Fibroblast of villous mesenchyme (primary cell): ENCODE measurements at places on chromosomes 4 and X. TPM values are rescaled to one million over a fixed set of nuclear protein-coding genes. Genes with fewer than 3 reads are reported as not detected.
A peak's percentile ranks its signal among the peaks of the same experiment; 100 is the strongest.

DNA sequence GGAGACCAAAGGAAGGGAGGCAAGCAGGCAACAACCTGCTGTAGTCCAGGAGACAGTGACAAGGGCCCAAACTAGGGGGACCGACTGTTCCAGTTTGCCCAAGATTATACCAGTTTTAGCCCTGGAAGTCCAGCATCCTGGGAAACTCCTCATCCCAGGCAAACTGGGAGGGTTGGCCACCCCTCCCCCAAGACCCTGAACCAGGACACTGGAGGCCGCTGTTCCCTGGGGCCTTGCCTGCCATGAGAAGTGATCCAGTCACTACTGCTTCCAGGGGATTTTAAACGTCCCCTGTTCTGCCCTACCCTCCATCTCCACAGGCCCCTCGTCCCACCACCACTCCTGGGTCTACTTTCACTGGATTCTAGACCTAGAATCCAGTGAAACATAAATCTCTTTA, 4.3 kb upstream of the DGAT2L6 start:
- no peak for DNase-seq

Gene EGF
- 1.9 and 6.5 TPM in 2 replicates for total RNA-seq

- peak; percentile 26 for DNase-seq
Observed at GRCh38 chr4:70855464-70855863, 15.8 kb upstream of the GRSF1 start.

- no peak for DNase-seq
Observed at GRCh38 chr4:4461850-4462249, 74.9 kb downstream of the NSG1 start.

DNA sequence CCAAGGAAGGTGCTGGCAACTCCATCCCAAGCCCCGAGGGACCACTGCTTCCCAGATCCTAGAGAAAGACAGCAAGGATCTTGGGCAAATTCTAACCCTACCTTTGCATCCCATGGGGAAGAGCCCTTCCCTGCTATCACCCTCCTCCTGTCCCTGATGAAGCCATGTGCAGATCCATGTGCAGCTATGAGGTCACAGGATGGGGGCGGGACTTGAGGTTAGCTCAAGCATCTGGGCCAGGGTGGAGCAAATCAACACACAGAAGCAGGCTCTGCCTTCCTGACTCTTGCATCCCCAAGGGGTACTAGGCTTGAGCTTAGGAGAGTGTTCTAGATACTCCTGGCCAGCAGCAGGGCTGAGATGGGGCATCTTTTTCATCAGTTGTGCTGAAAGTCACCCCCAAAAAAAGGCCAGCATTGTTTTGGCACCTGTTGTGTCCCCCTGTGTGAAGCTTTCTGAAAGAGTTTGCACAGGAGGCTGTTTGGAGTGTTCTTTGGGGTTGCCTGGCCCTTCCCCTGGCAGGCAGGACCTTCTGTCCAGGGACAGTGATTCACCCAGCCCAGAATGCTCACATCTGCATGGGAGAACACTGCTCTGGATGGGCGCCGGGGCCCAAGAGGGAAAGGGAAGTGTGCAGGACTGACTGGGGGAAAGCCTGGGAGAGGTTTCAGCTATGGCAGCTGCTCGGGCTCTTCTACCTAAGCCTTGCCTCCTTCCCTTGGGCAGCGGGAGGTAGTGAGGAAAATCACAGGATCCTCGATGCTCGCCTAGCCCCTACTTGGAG, 50.8 kb downstream of the PRPS1 start:
- DNase-seq = peak; percentile 91

- DNase-seq = peak; percentile 6
Observed at GRCh38 chr4:72031868-72032608, at the start of gene NPFFR2. NPFFR2 (plus strand) TSS chr4:72032000; CDS start chr4:72128592, 96,592 bp downstream.

DNA sequence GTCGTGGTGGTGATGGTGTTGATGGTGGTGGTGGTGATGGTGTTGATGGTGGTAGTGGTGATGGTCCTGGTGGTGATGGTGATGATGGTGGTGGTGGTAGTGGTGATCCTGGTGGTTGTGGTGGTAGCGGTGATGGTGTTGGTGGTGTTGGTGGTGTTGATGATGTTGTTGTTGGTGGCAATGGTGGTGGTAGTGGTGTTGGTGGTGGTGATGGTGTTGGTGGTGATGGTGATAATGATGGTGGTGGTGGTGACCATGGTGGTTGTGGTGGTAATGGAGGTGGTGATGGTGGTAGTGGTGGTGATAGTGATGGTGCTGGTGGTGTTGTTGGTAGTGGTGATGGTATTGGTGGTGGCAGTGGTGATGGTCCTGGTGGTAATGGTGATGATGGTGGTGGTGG, 49.1 kb downstream of the TLR10 start:
- no peak for DNase-seq

Gene GAGE12E
- not detected in 2 replicates for total RNA-seq

DNA sequence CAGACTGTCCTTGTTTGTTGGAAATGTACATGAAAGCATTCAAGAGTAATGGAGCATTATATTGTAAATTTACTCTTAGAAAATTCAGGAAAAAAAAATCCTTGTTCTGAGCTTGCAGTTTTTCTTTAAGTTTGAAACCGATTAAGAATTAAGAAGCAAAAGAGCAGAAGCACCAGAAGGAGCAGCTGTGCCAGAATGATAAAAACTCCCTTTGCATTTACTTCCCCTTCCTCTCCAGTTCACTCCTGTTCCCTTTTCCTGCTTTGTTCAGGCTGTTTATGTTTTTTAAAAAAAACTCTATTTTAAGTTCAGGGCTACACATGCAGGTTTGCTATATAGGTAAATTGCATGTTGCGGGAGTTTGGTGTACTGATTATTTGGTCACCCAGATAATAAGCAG, 90.3 kb downstream of the ATOH1 start:
- DNase-seq = no peak

DNA sequence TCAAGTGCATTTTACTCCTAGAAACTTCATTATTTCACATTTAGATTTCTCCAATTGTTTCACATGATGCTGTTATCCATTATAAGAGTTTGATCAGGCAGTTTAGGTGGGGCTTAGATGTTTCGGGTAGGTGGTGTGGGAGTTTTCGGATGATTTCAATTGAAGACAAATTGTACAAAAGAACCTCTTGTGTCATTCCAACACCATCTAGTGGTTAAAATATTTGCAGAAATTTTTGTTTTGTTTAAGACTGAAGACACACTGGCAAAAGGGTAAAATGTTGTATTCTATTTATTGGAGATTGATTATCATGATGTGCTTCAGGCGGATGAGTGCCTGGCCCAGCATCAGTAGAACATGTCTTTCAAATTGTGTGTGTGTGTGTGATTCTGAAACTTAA, 212.7 kb downstream of the SH3BGRL start:
- peak; percentile 8 for DNase-seq

Gene F9
- not detected in 2 replicates for total RNA-seq

Gene RCHY1
- 18.7 and 43.2 TPM in 2 replicates for total RNA-seq
